ENCODE measurements at places on chromosomes 5 and 9.

DNA sequence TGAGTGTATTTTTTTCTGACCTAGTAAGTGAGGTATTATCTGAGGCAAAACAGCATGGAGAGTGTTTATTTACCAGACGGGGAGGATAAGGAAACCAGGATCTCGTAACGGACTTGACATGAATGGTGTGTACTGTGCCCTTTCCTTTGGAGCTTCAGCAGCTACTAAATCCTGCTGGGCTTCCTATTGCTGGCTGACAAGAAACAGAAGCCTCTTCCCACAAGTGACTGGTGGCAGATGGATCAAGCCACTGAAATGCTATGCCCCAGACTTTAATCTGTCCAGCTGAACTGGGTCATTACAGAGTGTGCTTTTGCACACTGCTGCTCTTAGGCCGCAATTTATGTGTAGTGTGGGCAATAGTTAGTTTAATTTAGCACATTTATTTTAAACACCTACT lies 162.7 kb upstream of the MRPS30 start:
- no peak for DNase-seq

DNA sequence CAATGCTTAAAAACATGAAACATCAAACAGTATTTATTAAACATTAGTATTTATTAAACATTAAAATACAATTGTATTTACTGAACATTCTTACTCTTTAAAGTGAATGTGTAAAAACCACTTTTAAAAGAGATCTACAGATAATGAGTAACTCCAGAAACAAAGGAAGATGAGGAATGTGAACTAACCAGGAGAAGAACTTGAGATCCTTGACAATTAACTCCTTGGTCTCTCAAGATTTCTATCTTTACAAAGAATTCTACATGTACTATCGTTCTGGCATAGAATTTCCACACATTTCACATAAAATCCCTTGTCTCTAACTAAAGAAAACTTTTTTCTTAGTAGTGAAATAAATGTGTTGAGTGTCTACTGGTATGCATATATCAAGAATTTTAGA lies 28.7 kb upstream of the IFNE start:
- no peak for DNase-seq

GRCh38 chr9:105259274-105259673 lies 14.8 kb downstream of the SLC44A1 start:
- DNase-seq, result no peak

- DNase-seq, result no peak
These were observed 3.2 kb downstream of the RNF208 start for GRCh38 chr9:137218754-137219271.

DNA sequence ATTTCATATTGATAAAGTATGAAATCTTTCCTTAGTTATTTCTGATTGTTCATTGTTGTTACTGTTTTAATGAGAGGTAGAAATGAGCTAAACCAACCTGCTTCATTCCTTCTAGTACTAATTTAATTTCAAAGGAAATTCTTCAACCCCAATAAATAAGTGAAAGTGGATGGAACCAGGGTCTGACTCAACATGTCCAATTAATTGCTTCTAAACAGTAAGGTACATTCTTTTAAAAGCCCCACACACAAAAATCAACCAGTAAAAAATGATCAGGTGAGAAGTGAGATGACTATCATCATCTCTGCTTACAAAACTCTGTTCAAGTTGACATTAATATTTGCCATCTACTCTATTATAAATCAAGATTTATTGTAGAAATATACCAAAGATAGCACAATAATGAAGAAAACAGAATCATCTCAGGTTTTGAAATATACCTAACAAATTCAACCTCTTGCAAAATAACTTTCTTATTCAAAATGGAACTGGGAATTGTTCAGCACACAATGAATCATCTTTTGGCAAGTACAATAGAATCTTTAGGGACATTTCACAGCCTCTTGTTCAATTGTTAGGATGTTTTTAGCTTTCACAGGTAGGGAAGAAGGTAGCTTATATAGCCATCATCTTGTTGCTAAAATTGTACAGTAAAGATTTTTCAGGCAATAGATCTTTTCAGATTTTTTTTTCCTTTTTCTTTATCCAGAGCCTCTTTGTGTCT lies 114.5 kb downstream of the RPS23 start:
- no peak for DNase-seq

DNA sequence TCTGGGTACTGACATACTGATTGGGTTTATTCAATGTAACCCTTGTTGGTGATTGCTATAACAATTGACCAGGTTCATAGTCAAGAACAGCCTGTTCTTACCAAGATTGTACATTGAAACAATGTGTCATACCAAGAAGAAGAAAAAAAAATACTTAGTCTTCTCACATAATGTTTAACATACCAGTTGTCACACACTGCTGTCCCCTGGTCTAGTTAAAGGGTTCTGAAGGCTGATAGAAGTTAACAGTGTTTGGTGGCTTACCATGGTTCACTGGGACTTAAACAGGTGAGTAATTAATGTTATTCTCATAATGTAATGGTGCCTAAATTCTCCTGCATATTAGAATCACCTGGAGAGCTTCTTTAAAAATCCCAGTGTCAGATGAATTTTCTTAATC lies 18.5 kb upstream of the CDC42SE2 start:
- DNase-seq, result no peak

GRCh38 chr5:106755789-106756188 lies 914.9 kb downstream of the EFNA5 start:
- no peak for DNase-seq

DNA sequence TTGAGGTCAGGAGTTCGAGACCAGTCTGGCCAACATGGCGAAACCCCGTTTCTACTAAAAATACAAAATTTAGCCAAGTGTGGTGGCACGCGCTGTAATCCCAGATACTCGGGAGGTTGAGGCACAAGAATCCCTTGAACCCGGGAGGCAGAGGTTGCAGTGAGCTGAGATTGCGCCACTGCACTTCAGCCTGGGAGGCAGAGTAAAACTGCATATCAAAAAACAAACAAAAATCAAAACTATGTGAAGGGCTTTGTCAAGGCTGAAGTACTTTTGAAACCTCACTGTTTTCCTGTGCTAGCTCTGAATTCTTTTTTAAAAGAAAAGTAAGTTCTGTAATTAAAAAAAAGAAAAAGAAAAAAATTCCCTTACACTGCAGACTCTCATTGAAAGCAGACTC lies 65.1 kb upstream of the KLF4 start:
- no peak for DNase-seq

DNA sequence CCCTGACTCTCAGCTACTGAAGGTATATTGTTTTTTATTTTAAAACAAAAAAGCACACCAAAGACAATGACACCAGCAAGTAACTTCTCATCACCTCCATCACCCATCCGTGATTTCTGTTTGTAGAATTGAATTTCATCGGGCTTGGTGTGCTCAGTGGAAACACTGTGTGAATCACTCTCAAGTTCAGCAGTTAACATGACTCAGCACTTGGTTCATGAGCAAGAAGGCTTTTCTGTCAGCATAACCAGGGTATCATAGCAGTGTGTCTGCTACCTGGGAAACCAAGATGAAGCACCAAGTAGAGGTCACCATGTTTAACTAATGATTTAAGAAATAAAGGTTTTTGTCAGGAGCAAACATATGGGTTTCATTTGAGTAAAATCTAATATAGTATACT lies 123.7 kb downstream of the INSYN2B start:
- no peak for DNase-seq

- DNase-seq, result no peak
These were observed 62.6 kb downstream of the PUM3 start for GRCh38 chr9:2781336-2781735.

GRCh38 chr9:125839317-125839716 lies 92.1 kb downstream of the PBX3 start:
- DNase-seq, result no peak

Measured in stimulated activated CD4-positive, alpha-beta T cell treated with anti-CD3 and anti-CD28 coated beads, Interleukin-4, amount 100 ng/mL, for 24 hours (primary cell).